ENCODE measurements at places on chromosomes 2 and 18. TPM values are rescaled to one million over a fixed set of nuclear protein-coding genes. Genes with fewer than 3 reads are reported as not detected.

The FAP gene
- total RNA-seq = 10.4 TPM

The ITGB6 gene
- 0.05 TPM for total RNA-seq

The SLC4A5 gene
- total RNA-seq = 3.6 TPM

The KCNF1 gene
- total RNA-seq = 0.27 TPM

The CHRNA1 gene
- total RNA-seq = 0.94 TPM

The PPP1R1C gene
- total RNA-seq = 29.6 TPM

The MTCL1 gene
- total RNA-seq = 16.3 TPM

The STARD6 gene
- not detected for total RNA-seq

The ABCG8 gene
- total RNA-seq = not detected

The CAPN14 gene
- total RNA-seq = 0.16 TPM

The PROC gene
- not detected for total RNA-seq

The GPR75 gene
- total RNA-seq = 3.0 TPM

The ATP8B1 gene
- total RNA-seq = 9.3 TPM

The COL3A1 gene
- 180 TPM for total RNA-seq

The GBX2 gene
- not detected for total RNA-seq

The FEV gene
- total RNA-seq = not detected

The CGREF1 gene
- total RNA-seq = 0.48 TPM

The TDRD15 gene
- total RNA-seq = not detected

All from cardiac septum (tissue), 1 donor.